Stimulated activated CD4-positive, alpha-beta T cell treated with anti-CD3 and anti-CD28 coated beads, Interleukin-1b, Interleukin-23, amount 100 ng/mL, for 4 hours (primary cell): ENCODE measurements at places on chromosomes 6 and 20.

GRCh38 chr6:122580737-122581136, 29.5 kb upstream of the PKIB start:
- no peak for DNase-seq

GRCh38 chr6:131215219-131215618, 80.0 kb downstream of the AKAP7 start:
- no peak for DNase-seq

DNA sequence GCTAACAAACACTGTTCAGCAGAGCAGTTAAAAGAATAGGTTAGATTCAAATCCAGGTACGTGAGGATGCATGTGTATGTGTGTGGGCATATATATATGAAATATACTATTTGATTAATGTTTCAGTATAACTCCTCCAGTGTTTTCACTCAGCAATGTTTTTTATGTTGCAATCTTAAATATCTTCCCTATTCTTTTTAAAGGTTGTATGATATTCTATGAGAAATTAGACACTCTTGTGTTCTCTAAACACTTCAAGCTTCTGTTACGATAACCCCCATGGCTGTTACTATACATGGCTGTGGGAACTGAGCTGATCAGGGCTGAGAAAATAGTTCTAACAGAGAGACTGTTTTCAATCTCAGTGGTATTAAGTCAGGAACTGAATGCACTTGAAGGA, 421.0 kb downstream of the CBLN4 start:
- DNase-seq, result no peak

- DNase-seq, result no peak
These were observed 68.7 kb downstream of the FILIP1 start for GRCh38 chr6:75424618-75425548.

DNA sequence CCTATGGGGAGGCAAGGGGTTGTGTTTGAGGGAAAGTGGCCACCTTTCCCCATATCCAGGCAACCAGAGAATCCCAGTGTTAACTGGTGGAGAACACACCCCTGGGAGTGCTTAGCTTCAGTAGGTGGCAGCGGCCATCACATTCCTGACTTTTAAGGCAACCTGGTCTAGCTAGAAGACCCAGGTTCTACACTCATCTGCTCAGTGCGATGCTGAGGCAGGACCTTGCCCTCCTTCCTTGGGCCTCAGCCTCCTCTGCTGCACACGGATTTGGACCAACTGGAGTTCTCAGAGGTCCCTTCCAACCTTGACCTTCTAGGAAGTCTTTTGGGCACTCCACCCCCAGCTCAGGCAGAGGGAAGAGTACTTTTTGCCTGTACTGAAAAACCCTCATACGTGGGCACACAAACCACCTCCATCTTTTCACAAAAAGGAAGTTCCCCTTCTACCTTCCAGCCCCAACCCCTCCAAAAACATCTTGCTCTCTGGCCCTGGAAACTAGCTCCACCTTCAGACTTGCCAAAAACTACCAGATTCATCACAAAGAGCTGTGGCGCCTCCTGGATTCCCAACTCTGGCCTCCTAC, 2.9 kb downstream of the CCND3 start:
- no peak for DNase-seq

DNA sequence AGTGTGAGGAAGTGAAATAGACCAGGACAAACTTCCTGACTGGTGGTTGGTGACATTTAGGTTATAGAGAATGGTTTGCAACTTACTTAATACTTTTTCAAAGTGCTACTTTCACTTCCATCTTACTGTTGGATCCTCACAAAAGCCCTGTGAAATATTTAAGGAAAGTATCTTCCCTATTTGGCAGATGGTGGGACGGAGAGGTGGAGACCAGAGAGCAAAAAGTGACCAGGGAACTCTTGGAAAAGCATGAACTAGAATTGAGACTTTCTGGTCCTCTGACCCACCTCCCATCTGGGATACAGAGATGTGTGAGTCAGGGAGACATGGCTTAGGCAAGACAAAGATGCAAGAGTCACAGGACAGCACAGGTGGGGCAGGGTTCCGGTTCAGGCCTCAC, 3.0 kb downstream of the TRIM10 start:
- no peak for DNase-seq

DNA sequence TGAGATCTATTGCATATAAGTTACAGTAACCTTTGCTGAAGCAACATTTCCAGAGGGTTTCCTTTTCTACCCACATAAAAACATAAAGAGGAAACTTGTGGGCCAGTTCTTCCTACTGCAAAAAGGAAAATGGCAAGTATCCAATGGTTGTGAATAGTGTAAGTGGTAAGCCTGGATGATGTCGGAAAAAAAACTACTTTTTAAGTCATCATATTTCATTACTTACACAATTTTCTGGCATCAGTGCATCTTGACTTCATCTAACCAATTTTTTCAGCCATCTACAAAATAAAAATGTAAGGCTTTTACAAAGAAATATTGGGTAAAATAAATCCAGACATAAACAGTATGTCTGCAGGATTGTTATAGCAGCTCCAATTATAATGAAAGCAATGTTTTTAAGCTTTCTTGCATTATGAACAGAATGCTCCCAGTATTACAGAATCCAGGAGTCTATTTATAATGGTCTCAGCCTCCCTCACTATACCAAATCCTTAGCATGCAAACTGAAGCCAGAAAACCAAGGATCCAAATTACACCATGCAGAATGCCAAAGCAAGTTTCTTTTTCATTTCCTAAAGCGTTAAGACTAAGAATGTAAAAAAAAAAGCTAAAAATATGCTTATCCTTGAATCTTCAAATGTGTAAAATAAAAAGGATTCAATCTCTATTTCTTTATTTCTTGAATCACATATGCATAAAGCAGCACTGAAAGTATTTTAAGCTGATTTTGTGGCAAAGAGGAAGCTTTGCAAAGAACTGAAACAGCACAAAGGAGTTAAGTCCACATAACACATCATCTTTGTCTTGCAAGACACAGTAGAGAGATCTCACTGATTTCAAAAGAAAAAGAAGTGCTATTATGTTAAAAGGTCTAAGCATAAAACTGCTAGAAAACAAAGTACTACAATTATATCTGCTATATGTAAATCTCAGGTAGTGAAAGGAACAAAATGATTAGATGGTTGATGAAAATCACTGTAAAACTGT, 126.8 kb upstream of the HMGCLL1 start:
- DNase-seq, result no peak

DNA sequence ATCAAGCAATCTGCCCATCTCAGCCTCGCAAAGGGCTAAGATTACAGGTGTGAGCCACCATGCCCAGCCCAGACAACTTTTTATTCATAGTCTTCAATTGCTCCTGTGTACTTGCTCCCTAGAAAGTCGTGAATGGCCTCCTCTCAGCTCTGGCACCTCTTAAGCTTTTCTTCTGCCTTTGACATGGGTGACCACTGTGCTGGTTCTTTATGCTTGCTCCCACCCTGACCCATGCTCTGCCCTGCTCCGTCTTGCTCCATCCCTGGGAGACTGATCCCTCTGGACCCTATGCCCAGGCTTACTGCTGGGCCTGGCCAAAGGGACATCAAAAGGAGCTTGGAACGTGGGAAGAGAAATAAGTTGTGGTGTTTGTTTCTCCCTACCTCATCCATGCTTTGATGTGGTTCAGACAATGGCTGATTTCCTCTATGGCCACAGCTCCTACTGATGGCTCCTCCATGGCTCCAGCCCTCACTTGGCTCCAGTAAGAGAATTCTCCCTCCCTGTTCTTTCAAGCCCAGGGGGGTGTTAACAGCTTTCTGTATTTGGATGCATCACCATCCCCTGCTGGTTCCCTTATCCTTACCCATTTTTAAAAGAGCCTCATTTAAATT, 7.7 kb upstream of the TREM2 start:
- DNase-seq, result no peak

DNA sequence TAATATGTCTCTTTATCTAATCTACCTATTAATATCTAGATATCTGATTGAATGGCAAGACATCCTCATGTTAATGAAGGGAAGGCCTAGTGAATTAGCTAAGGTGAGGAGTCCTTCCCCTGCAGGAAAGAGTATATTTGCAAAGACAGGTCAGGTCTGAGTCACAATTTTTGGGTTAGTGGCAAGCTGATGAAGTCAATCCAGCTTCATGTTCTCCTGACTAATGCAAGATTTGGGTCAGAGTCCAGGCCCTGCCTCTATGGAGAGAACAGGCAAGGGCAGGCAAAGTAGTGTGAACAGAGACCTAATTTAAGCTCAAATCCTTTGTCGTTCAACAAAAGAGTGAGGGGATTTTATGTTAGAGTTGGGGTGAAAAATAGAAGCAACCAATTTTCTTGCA, 496.7 kb downstream of the BMP2 start:
- DNase-seq, result no peak

DNA sequence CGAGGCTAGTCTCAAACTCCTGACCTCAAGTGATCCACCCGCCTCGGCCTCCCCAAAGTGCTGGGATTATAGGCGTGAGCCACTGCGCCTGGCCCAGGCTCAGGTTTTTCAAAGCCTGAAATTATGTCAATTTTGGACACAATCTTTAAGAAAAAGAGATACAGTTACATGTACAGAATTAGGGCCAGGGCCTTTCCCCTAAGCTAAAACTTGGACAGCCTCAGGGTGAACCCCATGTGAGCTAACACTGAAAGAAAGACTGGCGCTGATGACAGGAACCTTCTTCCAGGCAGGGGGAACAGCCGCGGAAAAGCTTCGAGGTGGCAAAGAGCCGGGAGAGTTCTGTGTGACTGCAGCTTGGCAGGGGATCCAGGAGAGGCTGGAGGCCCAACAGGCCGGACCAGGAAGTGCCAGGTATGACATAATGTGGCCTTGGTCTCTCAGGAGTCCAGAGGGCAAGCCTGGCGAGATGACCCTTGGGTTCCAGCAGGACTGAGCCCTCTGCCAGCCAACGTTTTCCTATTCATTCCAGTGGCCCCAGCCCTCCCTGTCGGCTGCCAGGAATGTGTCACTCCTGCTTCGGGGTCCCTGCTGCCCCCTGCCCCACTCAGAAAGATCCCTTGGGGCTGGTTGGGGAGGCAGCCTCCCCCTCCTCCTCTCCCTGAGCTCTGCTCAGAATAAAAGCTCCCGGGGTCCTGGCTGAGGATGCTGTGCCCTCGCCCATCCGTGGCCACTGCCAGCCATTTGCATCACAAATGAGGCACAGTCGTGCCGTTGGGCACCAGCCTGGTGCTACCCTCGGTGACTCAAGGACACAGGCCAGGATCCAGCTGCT, 37.3 kb downstream of the RBM38 start:
- DNase-seq, result no peak

DNA sequence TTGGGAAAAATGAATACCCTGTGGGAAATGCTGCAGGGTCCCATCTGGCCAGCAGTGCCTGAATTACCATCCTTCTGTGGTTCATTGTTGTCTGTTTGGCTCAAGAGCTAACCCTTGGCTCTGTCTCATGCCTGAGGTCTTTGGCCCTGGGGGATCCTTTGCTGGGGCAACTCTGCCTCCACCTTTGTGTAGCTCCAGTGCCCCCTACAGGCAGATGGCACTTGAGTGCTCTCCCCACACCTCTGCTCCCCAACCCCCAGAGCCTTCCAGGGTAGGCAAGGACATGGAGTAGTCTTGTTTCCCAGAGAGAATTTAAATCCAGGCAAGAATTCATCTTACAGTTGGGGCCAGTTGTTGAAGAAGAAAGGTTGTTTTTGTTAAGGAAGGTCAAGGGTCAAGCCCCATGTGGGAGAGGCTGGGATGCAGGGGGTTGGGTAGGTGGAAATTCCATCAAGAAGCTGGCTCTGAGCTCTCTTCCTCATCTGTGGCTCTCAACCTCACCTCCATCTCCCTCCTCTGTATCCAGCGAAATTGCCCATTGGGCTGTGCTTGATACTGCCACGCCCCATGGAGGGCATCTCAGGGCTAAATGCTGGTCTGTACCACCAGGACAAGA, 44.2 kb downstream of the ZNF831 start:
- DNase-seq, result peak; percentile 79

DNA sequence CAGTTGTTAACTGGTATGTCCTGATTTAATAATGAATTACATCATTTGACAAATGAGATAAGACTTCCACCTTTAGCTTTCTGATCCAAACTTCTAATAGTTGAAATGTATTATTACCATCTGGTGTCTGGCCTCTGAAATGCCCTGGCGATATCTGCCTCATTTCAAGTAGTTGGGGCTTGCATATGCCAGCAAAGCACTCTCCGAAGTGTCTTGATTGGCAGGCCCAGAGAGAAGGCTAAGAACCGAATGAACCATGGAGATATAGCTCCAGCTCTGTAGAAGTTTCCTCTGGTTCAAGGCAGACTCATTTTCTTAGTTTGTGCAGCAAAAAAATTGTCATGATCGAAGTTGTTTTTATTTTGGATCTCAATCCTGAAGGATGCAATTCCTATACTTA, 13.4 kb upstream of the HIVEP2 start:
- no peak for DNase-seq

GRCh38 chr6:3592371-3592941, 135.6 kb upstream of the SLC22A23 start:
- no peak for DNase-seq

GRCh38 chr20:2109425-2110210, 8.0 kb downstream of the STK35 start:
- no peak for DNase-seq

DNA sequence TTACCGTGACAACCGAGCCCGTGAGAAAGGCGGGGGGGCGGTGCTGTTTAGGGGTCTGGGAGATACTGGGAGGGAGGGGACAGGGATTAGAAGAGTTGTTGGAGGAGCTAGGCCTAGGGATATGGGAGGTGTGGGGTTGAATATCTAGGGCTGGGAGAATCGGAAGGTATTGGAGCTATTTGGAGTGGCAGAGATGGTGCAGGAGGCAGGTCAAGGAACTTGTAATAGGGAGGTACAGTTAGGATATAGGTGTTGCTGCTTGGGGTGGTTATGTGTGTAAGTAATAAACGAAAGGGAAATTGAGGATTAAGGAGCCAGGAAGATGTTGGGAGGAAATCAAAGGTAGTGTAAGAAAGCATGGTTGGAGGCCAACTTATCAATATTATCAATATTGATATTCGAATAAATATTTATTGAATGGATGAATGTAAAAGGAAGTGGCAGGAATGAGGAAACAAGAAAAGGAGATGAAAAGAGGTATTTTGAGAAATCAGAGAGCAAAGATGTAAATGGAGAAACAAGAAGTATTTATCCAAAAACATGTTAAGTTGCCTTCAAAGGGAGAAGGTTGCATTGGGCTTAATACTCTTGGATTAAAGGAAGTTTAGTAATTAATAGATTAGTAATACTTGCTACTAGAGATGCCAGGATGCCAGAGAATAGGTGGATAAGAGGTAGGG, 602 bp downstream of the PPP1R11 start:
- DNase-seq, result no peak

DNA sequence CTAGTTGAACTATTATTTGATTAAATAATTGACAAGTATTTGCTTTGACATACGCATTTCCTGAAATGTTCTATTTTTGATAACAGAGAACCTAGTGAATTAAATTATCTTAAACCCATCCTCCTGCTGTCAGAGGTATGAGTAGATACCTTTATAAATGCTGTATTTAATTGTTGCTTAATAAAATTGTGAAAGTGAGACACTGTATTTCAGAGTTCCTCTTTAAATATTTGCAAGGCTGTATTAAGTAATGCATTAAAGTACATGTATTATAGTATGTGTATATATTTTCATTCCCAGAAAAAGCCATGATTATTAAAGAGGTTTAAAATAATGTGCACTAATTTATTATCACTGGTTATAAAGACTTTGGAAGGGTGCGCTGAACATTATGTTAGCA, 483.8 kb downstream of the TFAP2B start:
- no peak for DNase-seq
